ENCODE measurements at places on chromosomes 2 and 18.

DNA sequence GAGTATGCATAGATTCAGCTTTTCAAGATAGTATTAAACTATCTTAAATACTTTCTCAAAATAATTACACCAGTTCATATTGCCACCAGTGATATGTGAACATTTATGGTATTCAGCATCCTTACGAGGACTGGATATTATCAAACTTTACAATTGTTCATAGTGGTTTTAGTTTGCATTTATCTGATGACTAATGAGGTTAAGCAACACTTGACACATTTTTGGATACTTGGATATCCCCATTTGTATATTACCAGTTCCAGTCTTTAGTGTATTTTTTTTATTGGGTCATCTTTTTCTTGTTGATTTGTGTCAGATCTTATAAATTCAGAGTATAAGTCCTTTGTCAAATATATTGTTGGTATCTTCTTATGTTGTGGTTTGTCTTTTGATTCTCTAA, 128.4 kb downstream of the ASXL3 start:
- DNase-seq: no peak

- no peak for DNase-seq
These were observed 65.6 kb upstream of the RAB6C start for GRCh38 chr2:129913695-129914495.

DNA sequence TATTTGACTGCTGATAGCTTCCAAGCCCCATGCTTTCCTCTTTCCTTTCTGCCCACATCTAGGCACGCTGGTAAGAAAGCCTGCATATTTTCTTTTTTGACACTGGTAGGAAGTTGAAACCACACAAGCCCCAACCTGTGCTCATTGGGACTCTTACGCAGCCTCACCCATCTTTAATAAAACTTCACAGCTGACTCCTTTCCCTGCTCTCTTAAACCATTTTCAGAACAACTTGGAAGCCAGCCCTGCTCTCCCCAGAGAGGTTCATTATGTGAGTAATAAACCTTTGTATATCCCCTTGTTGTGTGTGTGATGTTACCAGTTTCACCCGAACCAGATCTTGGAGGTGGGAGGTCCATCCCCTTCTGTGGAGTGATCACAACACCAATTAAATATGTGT, 268.4 kb downstream of the GPD2 start:
- DNase-seq: no peak

GRCh38 chr2:45769854-45770576, 118.5 kb downstream of the PRKCE start:
- DNase-seq: no peak

GRCh38 chr18:54807303-54807702, 21.0 kb upstream of the RAB27B start:
- DNase-seq: no peak

Measured in thoracic aorta (tissue), 2 donors.